ENCODE measurements at places on chromosomes 13 and 19. TPM values are rescaled to one million over a fixed set of nuclear protein-coding genes. Genes with fewer than 3 reads are reported as not detected.

GIPR gene
- 0.38 TPM for total RNA-seq

GRCh38 chr13:108276060-108276459 is 6.5 kb downstream of the TNFSF13B start:
- DNase-seq: peak; percentile 89

KANK2 gene
- 482 TPM for total RNA-seq

ANGPTL8 gene
- 0.57 TPM for total RNA-seq

ZNF256 gene
- total RNA-seq: 6.6 TPM

Measured in posterior vena cava (tissue), 2 donors.